ENCODE measurements at places on chromosomes 2 and 18. TPM values are rescaled to one million over a fixed set of nuclear protein-coding genes. Genes with fewer than 3 reads are reported as not detected.

SLC23A3 gene
- total RNA-seq: 1.3 TPM

POTEJ gene
- total RNA-seq: not detected

INPP5D gene
- 17.9 TPM for total RNA-seq

WBP1 gene
- total RNA-seq: 42.9 TPM

HOXD10 gene
- 0.56 TPM for total RNA-seq

TCF7L1 gene
- total RNA-seq: 14.0 TPM

LOXL3 gene
- 7.6 TPM for total RNA-seq

BOK gene
- 83.7 TPM for total RNA-seq

CCDC102B gene
- 8.7 TPM for total RNA-seq

REEP1 gene
- 4.6 TPM for total RNA-seq

DNA sequence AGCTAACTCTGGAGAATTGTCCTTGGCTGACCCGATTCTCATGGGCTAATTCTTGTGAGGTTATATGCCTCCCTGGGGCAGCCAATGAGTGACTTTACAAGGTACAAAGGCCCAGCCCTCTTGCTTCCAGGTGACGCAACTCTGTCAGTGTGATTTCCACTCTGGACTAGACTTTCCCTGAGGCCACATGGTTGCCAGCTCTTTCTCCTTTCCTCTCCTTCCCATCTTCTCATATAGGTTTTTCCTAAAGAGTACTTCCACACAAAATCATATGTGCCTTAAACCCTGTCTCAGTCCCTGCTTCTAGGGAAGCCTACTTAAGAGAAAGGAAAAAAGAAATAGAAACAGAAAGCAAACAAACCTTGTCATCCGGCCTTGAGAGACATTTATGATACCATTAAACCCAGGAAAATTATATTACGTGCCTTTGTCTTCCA lies 226.2 kb upstream of the ZSWIM2 start:
- no peak for DNase-seq

DNA sequence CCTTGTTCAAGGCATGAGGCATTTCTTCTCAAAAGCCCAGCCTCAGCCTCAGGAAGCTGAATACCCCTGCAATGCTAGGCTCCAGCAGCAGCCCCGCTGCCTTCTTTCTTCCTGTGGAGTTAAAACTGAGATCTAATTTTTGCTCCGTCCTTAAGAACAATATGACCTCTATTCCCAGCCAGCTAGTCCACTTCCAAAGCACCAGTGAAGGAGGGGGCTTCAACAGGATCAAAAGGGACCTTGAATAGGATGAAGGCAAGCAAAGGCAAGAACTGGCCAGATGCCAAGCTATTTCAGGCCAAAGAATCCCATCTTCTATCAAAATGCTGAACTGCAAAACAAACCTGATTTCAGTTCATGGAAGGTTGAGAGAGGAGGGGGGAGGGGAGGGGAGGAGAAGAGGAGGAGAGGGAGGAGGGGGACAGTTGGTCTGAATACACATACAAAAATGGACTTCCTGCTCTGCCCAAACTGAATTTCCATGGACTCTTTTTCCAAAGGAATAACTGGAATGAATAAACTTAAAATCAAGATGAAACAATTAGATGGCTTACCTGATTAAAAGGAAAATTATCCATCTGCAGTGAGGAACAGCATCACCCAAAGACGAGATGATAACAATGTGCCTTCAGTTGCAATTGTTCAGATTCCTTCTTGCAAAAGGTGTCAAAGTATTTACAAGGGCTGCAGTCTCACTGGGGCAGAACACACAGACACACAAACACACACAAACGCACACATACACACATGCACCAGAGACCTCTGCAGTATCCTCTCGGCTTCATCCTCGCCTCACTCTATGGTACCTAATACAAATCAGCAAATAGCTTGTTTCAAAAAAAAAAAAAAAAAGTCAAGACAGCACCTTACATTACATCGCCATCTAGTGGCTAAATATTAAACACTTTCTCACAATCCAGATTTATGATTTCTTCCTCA lies at the start of gene SCN1A:
Gene SCN1A, minus strand, starts transcription at position 804 of the 939 bp plus-strand sequence. CDS start 54,399 bp downstream, outside the sequence.
- DNase-seq: no peak

DNA sequence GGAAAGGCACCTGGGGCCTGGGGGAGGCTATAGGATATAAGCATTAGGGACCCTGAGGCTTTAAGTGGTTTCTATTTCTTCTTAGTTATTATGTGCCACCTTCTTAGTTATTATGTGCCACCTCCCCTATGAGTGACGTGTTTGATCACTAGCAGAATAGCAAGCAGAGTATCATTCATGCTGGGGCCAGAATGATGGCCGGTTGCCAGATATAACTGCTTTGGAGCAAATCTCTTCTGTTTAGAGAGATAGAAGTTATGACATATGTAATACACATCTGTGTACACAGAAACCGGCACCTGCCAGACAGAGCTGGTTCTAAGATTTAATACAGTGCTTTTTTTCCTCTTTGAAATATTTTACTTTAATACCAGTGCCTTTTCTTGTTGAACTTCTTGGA lies 29.4 kb downstream of the LIPG start:
- DNase-seq: no peak

GRCh38 chr2:168663993-168664392 lies 138.4 kb upstream of the NOSTRIN start:
- DNase-seq: no peak

GRCh38 chr2:26886736-26887135 lies 38.8 kb downstream of the DPYSL5 start:
- DNase-seq: no peak

DNA sequence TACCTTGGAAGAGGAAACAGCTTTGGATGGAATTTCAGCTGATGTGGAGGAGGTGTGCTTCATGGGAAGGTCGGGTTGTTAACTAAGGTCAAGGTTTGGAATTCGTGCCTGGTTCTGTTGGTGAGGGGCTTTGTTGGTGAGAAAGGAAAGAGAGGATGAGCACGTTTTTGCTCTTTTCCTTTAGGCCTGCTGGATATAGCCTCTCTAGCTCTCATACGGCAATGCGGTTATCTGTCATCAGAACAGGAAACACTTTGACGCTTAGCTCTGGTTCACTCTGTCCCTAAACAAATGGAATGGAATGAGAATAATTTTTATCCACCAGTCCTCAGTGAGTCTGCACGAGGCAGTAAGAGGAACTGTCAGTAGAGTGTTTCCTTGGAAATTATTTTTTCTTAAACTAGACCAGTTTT lies 169.7 kb upstream of the NOSTRIN start:
- DNase-seq: no peak

GRCh38 chr2:240954436-240955305 lies 43.7 kb upstream of the SNED1 start:
- DNase-seq: no peak

GRCh38 chr2:234098681-234099080 lies 48.2 kb downstream of the SPP2 start:
- no peak for DNase-seq

DNA sequence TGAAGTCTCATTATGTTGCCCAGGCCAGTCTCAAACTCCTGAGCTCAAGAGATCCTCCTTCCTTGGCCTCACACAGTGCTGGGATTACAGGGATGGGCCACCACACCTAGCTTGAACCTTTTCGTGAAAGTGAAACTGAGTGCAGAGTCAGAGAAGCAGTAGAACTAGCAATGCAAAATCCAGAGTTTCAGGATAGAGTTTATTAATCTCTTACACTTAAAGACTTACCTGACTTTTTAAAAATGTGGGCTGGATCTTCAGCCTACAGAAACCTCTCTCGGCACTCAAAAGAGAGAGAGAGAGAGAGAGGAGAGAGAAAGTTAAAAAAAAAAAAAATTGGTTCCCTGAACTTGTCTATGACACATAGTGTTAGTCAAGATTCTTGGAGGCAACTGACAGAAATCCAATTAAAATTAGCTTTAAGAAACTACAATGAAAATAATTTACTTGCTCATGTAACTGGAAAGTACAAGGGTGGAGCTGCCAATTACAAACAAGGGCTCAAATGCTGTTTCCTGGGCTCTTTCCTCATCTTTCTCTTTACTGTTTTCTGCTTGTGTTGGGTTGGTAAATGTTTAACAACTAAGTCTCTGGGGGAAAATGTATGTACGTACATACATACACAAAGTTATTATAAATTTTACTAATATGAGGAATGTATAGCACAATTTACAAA lies 98.1 kb upstream of the CERS6 start:
- DNase-seq: no peak
